ENCODE measurements at places on chromosomes 16 and 17.

DNA sequence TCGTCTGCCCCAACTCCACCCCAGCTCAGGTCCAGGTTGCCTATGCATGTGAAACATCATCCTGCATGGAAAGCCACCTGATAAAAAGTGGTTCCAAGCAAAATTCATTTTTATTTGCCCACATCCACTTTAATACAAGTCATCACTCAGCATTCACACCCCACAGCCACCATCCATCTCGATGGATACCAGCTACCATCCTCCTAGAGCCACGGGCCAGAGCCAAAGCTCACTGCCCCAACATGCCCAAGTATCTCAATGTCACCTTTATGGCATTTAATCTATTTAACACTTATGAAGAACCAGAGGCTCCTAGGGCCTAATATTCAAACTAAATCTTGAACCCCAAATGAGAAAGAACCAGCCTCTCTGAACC, 70.5 kb downstream of the COPRS start:
- DNase-seq = no peak

DNA sequence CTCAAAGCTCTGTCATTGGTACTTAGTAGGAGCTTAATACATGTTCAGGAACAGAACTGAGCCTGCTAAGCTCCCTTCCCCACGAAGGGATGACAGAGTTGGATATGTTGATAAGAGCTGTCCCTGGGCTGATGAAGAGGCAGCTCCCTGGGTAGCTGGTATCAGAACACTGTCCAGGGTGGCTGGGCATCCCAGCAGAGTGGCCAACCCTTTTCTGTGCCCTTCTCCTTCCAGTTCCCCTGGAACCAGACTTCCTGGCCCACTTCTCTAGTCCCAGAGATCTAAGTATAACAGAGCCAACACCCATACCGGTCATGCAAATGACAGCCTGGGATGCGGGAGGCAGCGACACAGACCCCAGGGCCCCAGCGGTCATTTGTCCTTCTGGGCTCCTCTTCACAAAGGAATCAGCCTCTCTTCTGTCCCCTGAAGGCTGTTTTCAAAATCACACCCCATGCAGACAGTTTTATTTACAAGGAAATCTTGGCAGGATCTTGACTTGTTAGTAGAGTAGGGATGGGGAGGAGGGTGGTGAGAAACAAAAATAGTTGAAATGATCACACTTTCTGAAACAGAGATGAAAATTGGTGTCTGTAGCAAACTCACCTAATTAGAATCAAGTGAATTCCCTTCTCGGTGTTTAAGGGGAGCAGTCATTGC, 1.4 kb upstream of the RHBDL3 start:
- DNase-seq = no peak

DNA sequence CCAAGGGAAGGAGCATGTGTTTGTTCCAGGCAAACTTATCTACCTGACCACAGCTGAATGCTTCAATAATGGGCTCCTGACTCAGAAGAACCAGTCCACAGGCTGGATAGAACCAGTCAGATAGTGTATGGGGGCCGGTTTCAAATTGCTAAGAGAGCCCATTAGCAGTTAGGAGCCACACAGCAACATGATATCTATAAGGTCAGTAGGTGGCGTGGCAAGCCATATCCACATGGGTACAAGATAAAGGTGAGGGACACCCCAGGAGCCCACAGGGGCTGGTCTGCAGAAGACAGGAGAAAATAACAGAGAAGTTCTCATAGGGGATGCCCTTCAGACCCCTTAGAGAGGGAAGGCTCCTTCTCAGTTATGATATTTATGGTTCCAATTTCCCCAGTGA, 31.6 kb upstream of the CDRT15 start:
- no peak for DNase-seq

GRCh38 chr16:65219786-65220185, 97.9 kb upstream of the CDH11 start:
- no peak for DNase-seq
